Activated T-cell treated with anti-CD3 and anti-CD28 coated beads for 24 hours (primary cell): ENCODE measurements at places on chromosomes 4 and X.

- no peak for DNase-seq
These were observed 69.0 kb downstream of the HPRT1 start for GRCh38 chrX:134528960-134529359.

GRCh38 chr4:2260344-2261109, 1.4 kb downstream of the MXD4 start:
- no peak for DNase-seq

GRCh38 chr4:169410839-169411770, 140.3 kb upstream of the SH3RF1 start:
- peak; percentile 16 for DNase-seq

DNA sequence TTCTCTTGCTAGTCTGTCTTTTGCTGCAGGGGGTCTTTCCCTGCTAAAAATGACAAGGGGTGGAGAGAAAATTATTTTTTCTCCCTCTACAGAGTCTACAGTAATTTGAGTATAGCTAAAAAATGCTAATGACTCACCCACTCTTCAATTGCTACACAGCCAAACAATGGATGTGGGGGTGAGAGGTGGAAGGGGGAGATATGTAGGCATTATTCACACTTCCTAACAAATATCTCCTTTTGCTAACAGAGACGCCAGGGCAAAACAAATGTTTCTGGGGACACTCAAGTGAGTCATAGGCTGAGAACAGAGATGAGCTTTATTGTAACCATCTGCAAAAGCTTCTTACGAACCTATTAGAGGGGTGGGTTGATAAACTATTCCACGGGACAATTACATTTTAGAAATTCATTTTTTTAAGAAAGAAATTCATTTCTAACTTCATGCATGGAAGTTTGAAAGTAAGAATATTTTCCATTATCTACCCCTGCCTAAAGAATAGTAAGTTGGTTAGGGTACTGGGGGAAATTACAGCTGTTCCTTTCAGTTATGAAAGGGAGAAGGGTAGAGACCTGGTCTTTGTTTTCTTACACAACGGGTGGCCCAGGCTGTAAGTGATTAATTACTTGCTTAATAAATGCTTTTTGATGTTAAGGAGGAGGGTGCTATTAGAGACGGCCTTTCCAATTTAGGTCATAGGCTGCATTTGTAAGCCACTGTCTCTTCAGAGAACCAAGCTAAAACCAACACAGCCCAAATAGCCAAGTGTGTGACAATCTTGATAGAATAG, 12.8 kb downstream of the SCD5 start:
- DNase-seq = no peak

GRCh38 chr4:134490863-134491262, 289.3 kb upstream of the PABPC4L start:
- DNase-seq = no peak
